Foreskin melanocyte (primary cell): ENCODE measurements at places on chromosomes 11 and 22.

GRCh38 chr11:16881766-16882165, 132.4 kb downstream of the PLEKHA7 start:
- DNase-seq: no peak

DNA sequence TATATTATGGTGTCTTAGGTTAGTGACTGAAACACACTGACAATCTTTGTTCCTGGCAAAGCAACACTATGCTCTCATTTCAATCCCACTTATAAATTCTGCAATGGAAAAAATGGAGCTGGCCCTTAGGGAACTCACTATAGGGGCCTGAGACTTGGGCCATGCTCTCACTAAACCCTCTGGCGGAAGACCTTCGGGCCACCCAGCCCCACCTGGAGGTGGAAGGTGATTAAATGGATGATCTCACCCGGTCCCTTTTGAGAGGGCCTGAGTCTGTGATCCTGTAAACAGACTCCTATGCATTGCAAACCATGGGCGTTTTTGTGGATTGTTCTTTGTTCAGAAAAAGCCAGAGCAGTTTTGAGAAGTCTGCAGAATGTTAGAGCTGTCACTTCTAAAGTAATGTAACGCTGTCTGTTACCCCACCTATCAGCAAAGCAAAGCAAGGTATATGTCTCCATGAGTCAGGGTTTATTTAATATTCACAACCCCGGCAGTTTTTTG, 17.0 kb upstream of the CDON start:
- no peak for DNase-seq

DNA sequence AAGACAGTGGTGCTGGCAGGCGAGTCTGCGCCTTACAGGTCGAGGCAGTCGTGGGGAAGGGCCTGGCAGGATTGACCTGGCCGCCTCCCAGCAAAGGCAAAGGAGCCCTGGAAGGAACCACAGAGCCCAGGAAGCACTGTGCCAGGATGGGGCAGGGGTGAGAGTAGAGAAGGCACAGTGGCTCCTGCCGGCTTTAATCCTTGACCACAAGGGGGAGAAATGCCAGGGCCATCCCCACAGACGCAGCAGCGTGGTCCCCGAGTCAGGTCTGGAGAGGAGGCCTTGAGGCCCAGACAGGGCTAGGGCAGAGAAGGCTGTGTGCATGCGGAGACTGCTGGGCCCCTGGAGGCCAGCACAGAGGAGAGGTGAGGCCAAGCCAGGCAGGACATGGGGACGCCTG, 9.9 kb upstream of the NDUFS8 start:
- no peak for DNase-seq

DNA sequence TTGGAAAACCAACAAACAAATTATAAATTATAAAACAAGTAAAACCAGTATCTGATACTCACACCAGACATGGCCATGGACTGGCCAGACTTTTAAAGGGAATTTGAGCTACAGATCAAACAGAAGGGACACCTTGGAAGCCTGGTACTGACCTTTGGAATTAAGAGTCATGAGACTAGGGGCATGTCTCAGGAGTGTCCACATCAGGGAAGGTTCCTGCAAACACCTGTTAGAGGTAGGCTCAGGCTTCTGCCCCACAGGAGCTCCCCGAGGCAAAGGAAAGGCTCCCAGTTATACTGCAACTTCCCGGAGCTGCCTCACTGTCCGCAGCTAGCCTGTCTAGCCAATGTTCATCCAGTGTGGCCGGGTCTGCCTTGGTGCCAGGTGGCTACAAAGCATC, 290.1 kb downstream of the BUD13 start:
- DNase-seq: no peak

DNA sequence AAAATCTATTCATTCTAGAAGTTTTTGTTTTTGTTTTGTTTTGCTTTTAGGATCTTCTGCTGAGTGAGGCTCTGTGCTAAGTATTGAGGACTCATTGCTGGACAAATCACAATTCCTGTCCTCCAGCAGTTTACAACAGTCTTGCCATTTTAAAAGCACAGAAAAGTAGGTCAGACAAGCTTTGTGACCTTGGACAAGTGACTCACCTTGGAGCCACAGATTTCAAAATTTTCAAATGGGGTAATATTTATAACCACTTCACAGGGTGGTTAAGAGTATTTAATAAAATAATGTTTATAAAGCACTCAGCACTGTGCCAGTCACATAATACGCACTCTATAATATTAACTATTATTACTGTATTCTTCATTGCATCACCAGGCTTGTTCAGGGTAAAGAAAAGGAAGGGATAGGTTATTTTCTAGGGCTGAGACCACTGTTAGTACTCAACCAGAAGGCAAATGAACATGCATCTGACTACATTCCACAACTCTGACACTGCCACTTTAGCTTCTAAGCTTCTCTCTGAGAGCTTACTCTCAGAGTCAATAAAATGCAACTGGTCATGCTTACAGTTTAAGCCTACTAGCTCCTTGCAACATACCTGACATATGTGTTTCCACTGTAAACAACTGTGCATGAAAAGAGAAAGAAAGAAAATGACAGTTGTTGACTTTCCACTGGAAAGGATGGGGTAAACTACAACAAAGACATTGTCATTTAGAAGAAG, 63.2 kb upstream of the FIBIN start:
- no peak for DNase-seq

DNA sequence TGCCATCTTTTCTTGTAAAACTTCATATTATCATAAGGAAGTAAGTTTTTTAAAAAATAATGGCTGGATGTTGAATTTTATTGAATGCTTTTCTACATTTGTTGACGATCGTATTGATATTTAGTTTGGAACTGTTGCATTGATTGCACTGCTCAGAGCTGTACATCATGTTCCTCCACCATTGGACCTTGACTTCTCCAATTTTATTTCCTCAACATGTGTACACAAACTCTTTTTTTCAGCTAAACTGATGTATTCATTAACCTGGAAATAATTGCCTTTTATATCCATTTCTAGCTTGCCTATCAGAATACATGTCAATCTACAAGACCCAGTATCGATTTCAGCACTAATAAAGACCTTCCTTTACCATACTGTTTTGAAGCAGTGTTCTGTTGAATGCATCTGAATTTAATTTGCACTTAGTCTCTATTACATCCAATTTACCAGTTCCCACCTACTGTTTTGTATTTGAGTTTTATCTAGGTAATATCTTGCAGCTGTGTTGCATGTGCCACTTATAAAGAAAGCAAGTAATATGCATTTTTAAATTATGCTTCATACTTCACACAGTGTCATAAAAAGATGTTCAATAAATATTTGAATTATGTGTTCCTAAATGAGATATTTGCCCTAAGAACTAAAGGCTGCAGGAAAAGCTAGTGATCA, 5.5 kb downstream of the CEP57 start:
- no peak for DNase-seq

DNA sequence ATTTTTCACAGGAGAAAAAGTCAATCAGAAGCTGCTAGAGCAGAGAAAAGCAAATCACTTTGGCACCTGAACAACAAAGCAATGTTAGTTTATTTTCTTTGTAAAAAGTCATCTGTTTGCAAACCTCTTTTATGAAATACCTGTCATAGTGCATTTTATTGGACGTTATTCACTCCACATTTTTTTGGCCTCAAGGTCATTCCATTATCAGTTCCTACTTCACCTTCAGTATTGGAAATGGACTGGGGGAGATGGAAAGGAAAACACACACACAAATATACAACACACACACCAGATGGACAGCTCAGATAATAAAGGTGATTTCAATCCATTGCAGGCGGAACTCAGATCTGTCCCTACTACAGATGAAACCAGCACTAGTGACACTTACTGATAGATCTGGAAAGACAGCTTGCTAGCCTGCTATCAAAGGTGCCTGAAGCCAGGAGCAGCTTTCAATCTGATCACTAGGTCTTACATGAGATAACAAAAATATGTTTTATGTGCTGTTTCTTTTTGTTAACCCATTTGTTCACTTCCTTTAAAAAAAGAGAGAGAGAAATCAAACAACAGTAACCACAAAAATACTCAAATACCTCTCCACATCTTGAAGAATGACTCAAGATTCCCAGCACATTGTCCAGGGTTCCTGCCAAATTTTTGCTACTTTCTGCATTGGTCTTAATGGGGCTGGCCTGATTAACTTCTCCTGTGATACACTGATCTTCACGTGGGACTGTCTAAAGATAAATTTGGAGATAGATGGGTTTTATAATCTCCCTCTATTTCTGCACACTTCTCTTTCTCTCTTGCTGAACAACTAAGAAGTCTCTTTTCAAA, 844.3 kb upstream of the TENM4 start:
- DNase-seq: no peak

DNA sequence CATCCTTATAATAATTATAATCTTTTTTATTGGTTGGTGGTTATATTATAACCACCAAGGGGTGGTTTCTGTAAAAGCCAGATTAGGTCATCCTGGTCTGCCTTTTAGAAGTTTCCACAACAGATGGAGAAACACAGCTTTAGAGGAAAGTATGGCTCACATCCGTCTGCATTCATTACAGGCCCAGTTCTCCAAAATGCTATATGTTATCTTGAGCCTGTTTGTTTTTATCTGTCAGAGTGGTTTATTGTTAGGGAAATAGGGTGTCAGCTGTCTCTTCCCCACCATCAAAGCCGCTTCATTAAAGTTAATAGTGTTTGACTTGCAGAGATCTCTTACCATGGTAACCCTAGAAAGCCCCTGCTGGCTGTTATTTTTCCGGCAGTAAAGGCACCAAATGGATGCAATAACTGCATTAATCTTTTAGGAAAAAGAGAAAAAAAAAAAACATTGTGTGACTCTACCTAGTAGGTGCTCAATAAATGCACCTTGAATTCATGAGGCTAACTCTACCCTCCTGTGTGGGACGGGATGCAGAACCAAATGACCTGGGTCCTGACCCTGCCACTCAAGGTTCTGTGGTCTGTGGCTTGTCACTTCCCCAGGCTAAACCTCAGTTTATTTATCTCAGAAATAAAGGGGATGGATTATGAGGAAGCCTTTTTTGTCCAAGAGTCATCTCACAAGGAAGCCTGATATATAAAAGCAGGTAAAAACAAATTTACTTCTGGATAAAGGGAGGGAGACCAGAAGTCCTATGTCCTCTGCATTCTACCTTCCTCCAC, 118.3 kb downstream of the WT1 start:
- DNase-seq: no peak

DNA sequence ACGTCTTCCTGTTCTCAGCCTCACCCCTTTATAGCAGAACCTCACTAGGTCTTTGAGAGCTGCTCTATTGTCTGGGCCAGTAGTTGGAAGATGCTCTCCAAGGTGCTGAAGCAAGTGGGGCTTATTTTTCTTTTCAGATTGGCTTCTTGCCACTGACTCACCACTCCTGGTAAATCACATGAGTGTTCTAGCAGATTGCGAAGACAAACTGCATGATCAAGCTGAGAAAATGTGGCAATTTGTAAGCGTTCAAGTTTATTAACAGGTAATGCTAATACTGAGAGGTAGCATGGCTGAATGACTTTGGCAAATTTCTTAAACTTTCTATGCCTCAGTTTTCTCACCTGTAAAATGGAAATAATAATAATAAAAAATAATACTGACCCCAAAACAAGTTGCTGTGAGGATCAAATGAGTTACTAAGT, 59.2 kb downstream of the CACNG2 start:
- peak; percentile 56 for DNase-seq

- DNase-seq: no peak
Measured at GRCh38 chr11:89540826-89541225, 49.7 kb upstream of the NOX4 start.

GRCh38 chr11:28770806-28771205, 662.6 kb downstream of the METTL15 start:
- DNase-seq: no peak

GRCh38 chr11:35049859-35050531, 89.0 kb upstream of the CD44 start:
- DNase-seq: no peak

GRCh38 chr11:94150704-94151685, 22.4 kb downstream of the PANX1 start:
- DNase-seq: no peak

DNA sequence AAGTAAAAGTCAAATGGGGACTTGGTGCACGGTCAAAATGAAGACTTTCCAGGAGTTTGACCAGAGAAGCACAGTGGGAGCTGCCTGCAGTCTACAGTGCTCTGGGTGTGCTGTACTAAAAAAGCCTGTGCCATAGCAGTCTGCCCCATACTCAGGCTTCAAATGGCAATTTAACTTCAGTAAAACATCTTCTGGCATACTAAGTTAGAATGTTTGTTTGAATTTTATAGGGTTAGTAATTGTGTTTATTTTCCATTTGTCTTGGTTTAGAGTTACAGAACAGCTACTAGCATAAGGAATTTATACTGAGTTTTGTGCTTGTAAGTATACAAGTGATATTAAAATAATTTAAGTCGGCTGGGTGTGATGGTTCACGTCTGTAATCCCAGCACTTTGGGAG, 29.3 kb upstream of the LIPT2 start:
- no peak for DNase-seq

GRCh38 chr22:40491990-40492631, 121.7 kb downstream of the SGSM3 start:
- DNase-seq: peak; percentile 60

DNA sequence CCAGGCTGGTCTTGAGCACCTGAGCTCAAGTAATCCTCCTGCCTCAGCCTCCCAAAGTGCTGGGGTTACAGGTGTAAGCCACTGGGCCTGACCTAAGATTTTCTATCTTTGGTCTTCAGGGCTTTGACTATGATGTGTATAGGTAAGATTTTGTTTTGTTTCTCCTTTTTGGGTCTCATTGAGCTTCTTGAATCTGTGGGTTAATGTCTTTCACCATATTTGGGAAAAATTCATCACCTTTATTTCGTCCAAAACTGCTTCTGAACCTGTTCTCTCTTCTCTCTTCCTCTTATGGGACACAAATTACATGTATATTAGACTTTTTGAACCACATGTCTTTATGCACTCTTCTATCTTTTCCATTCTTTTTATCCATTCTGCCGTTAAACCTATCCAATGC, 100.4 kb downstream of the OSBP2 start:
- no peak for DNase-seq

DNA sequence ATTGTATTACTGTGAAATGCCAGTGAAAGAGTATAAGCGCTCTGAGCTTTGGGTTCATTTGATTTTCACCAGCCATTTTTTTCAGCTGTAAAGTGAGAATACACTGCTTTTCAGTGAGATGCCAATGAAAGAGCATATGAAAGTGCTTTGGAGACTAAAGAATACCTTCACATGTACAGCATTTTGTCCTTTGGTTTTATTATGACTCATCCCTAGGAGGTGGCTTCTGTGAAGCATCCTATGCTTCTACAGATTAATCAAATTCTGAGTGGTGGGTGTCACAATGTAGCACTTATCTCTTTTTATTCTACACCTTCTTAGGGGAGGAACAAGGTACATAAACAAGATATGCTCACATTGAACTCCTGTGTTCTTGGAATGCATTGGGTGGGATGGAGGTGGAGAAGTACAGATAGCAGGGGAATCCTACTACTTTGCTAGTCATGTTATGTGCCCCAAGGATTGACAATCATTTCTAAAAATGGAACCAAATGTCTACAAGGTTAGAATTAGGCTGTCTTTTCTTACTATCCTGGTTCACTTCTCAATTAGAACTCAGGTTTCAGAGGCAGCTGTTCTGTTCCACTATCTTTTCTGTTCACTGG, 18.7 kb downstream of the TRIM44 start:
- no peak for DNase-seq
